Stimulated activated CD8-positive, alpha-beta memory T cell treated with anti-CD3 and anti-CD28 coated beads, Interleukin-7, amount 100 ng/mL, for 48 hours (primary cell): ENCODE measurements at places on chromosomes 7 and 10.

- no peak for DNase-seq
These were observed 89.8 kb downstream of the CREM start for GRCh38 chr10:35216303-35216905.

DNA sequence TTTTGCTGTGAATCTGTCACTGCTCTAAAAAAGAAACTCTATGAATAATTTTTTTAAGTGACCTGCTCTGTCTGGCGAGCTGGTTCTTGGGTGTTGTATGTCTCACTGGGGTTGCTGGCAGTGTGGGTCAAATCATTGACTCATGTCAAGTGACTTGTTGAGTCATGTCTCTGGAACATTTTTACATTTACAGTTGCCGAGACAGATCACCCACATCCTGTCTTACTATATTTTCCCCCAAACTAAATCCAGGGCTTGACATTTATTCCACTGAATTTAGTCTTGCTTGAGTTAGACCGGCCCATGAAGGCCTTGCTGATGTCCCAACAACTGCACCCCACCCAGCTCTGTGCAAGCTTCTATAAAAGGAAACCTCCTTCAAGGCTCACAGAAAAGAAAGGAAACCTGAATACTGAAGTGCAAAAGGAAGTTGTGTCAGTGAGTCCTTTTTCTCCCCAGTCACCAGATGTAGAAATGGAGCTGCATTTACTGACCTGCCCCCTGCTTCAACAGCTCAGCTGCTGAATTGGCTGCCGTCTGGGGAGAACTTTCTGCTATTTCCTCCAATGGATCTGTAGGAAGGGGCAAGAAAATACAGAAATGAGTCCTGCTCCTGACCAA lies 290.3 kb downstream of the TNS3 start:
- no peak for DNase-seq

GRCh38 chr7:33722383-33723101 lies 182.8 kb upstream of the BMPER start:
- no peak for DNase-seq

- no peak for DNase-seq
These were observed 1260.9 kb upstream of the SORCS1 start for GRCh38 chr10:108425283-108425964.

GRCh38 chr10:92697663-92698511 lies 8.1 kb downstream of the HHEX start:
- no peak for DNase-seq

- no peak for DNase-seq
These were observed 62.2 kb downstream of the SAMD9 start for GRCh38 chr7:93055543-93056107.

- no peak for DNase-seq
These were observed 4.0 kb upstream of the SH3PXD2A start for GRCh38 chr10:103859161-103860086.

DNA sequence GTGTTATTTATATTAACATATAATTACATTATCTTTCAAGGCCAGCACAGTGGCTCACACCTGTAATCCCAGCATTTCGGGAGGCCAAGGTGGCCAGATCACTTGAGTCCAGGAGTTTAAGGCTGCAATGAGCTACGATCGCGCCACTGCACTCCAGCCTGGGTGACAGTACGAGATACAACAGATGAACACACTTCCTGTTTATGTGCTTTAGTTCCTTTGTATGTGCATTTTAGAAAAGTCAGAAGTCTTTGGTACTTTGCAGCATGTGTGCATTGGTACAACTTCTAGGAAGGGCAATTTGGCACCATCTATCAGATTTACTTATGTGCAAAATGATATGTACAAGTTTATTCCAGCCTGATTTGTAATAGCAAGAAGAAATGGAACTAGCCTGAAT lies 13.3 kb downstream of the SLC35G1 start:
- DNase-seq = no peak

DNA sequence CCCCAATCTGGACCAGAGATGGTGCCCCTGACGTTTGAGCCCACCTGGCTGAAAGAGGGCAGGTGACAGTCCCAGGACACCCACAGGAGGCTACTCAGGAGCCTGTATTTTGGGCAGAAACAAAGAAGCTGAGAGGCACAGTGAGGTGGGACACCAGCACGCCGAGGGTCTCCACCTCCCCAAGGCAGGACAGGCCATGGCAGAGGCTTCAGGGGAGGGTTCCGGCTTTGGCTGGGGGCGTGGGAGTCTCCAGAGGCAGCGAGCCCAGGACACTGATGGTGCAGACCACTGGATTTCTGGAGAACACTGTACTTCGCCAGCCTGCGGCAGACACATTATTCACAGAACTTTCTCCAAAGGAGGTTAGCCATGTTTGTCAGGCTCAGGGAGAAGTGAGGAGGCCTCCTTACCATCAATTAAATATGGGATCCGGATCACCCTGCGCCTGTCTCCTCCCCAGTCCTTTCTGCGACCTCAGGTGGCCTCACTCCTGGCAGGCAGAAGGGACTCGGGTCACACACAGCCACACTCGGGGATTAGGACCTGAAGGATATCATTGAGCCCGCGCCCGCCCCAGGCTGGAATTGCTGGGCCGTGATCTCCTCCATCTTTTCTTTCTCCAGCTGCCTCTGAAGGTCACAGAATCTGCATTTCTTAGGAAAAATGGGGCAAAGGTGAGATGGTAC lies 98.3 kb downstream of the MKI67 start:
- no peak for DNase-seq

- no peak for DNase-seq
These were observed 165.0 kb upstream of the ASAH2 start for GRCh38 chr10:50416181-50416824.

DNA sequence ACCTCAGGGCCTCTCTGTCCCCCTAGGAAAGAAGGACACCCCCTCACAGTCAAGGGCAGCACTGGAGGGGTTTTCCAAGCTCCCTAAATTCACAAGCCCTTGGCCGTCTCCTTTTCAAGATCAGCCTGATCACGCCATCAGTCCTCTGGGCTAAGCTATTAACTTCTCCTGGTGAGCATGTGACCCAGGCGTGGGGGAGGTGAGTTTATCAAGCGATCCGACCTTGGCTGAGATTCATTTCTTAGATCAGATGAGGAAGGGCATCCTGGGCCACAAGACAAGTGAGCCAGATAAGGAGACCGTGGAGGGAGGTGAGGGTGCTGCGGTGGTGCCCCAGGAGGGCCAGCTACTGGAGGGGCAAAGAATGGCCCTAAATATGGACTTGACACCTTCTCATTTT lies 19.2 kb upstream of the EN2 start:
- no peak for DNase-seq

GRCh38 chr7:8109196-8110022 lies 140.8 kb downstream of the GLCCI1 start:
- DNase-seq = no peak

GRCh38 chr10:118775478-118775877 lies 20.7 kb upstream of the CACUL1 start:
- no peak for DNase-seq

GRCh38 chr7:108348913-108349312 lies 107.3 kb downstream of the NRCAM start:
- DNase-seq = no peak

DNA sequence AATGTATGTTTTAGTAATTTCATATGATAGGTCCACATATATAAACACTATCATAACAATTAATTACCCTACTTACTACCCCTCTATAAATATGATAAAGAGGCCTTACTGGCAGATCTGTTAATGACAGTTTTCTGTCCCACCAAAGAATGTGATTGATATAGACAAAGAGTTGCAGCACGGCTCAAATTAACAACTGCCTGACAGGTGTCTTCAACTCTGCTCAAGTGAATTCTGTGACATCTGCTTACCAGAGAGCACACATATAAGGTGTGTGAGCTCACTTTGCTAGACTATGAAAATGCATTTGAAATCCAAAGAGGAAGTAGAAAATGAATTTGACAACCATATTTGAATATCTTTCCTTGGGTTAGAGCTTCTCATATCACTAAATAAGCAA lies 36.6 kb downstream of the CACNA2D1 start:
- no peak for DNase-seq

GRCh38 chr7:140475747-140476333 lies 3.5 kb downstream of the MKRN1 start:
- DNase-seq = no peak

DNA sequence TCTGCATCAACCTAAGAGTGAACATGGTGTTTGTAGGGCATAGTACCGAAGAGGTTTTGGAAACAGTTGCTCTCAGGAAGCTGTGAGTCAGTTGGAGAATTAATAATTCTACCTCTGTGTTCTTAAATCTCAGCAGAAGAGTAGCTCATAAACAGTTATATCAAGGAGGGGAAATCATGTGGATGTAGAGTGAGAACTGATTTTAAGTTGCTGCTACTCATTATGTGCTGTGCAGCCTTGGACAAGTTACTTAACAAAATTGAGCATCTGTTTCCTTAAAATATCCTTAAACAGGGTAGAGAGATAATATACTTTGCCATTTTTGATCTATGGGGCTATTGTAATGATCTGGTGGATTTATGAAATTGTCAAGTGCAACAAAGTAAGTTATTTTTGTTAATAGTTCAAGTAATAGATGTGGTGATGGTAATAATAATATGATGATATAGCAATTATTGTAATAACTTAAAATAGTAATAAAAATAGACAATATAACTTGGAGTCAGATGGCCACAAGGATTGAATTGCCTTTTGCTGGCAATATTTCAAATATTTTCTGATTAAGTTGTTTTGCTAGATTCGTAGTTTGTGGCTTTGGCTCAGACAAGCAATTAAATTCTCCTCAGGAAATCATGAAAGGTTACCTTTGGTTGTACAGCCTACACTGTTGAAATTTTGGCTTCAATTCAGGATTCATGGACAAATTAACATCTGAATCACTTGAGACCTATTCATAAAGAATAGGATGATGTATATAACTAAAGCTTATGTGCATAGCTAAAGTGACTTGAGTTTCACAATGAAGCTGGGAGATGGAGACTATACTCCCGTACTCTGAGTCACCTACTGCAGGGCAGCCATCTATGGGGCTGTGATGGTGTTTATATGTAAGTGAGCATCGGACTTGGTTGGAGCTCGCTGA lies 228.5 kb downstream of the CDK14 start:
- DNase-seq = no peak

DNA sequence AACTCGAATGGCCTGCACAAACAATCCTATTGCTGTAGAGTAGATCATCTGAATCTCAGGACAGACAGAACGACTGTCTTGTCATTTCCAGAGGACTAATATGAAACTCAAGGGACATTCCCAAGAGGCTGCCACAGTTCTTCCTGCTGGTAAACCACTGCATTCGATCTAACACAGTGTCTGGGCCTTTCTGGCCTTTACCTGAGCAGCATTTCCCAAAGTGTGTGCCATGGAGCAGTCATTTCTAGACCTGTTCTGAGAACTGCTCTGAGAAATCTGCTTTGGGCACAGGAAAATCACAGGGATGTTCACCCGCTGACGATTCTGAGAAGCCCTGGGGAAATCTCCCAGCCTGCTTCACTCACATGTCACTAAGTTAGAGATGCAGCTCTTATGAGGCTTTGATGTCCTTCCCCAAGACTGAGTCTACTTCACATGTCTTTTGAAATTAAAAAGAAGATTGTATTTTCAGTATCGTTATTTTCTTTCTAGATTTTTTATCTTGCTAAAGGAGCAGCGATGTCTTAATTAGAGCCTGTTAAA lies 18.4 kb downstream of the GPNMB start:
- no peak for DNase-seq

DNA sequence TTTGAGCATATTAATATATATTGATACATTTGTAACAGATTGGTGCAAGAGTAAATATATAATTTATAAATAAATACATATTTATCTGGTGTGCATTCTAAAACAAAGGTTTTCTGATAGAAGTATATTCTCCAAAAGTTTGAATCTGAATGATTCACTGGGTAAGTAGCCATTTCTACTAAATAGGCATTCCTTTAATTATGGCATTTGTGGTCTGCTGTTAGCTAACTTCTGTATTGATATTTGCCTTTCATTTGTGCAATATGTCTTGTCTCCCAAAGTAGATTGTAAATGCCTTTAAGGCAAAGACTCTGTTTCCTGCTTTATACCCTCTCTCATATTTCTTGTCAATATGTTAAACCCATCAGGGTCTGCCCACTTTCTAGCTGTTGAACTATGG lies 11.1 kb upstream of the ARID5B start:
- DNase-seq = no peak

GRCh38 chr7:49530481-49530880 lies 243.0 kb upstream of the VWC2 start:
- no peak for DNase-seq

DNA sequence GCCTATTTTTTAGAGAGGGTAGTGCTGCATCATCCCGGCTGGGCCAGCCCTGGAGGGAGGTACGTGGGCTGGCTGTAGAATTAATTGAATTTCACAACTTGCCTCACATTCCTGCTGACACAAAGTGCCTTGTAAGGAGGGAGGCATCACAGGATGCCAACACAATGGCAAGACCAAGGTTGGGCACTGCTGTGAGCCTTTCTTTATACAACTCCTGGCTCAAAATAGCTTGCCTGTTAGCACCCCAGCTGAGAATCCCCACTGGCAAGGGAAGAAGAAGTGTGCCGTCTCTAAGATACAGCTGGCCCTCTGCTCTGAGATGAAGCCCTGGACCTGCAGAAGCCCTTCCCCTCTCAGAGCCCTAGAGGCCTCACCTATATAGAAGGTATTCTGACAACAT lies 873.9 kb downstream of the GRID1 start:
- DNase-seq = no peak
